ENCODE measurements at places on chromosomes 2 and 18.

- no peak for DNase-seq
Measured at GRCh38 chr18:13992826-13993540, 77.6 kb upstream of the MC2R start.

DNA sequence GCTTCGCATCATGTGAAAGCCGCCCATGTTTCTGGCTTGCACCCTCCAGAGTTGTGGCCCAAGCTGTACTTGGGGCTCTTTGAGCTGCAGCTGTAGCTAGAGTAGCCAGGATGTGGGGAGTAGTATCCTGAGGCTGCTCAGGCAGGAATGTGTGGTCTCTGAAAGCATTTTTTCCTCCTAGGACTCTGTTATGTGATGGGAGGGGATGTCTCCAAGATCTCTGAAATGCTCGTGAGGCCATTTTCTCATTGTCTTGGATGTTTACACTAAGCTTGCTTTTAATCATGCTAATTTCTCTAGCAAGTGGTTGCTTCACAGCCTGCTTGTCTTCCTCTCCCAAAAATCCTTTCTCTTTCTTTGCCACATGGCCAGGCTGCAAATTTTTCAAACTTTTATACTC lies 687.6 kb downstream of the DCDC2C start:
- DNase-seq, result no peak

DNA sequence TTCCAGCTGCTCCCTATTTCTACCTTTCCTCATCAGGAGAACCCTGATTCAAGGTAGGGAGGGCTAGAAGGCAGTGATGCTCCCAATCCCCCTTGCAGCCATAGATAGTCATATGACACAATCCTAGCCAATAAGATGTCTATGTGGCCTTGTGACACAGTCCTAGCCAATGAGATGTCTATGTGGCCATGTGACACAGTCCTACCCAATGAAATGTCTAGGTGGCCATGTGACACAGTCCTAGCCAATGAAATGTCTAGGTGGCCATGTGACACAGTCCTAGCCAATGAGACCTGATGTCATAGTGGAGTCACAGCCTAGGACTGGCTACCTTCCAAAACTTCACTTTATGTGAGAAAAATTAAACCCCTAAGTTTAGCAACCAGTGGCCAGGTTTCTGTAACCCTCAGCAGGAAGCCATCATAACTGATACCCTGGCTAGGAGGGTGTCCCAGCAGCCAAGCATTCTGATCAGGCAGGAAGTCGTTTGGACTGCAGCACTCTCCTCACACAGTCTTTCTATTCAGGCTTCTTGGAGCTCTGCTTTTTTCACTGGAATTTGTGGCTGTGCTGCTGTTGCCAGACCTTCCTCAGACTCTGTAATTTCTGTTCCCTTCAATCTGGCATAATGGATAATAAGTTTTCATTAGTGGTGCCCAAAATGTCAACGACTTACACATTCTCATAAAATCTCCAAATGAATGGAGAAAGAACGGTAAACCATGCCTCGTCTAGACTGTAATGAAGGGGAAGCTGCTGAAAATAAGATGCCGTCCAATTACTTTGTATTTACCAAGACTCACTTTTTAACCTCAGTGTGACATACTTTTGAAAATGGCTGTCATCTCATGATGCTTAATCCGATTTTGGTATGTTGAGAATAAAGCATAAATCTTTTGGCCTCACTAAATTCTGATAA lies 165.0 kb upstream of the NCKAP5 start:
- no peak for DNase-seq

- no peak for DNase-seq
Measured at GRCh38 chr2:184114439-184114838, 483.9 kb upstream of the ZNF804A start.

DNA sequence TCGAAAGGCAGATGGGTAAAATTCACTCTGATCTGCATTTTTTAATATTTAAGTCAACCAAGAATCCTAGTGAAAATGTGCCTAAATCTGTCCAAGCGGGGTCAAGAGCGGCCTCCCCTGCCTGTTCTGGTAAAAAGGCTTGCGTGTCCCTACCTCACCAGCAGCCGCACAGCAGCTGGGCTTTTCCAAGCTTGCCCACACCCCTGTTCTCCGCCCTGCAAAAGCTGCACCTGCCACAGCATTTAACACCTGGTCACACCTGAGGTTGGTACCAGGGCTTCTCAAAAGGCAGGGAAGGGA lies 25.8 kb upstream of the TMEM182 start:
- no peak for DNase-seq

- no peak for DNase-seq
Measured at GRCh38 chr2:13050764-13051163, 334.0 kb downstream of the TRIB2 start.

- no peak for DNase-seq
Measured at GRCh38 chr2:200422532-200423261, 87.2 kb downstream of the KCTD18 start.

- no peak for DNase-seq
Measured at GRCh38 chr2:189609853-189610252, 29.3 kb upstream of the SLC40A1 start.

DNA sequence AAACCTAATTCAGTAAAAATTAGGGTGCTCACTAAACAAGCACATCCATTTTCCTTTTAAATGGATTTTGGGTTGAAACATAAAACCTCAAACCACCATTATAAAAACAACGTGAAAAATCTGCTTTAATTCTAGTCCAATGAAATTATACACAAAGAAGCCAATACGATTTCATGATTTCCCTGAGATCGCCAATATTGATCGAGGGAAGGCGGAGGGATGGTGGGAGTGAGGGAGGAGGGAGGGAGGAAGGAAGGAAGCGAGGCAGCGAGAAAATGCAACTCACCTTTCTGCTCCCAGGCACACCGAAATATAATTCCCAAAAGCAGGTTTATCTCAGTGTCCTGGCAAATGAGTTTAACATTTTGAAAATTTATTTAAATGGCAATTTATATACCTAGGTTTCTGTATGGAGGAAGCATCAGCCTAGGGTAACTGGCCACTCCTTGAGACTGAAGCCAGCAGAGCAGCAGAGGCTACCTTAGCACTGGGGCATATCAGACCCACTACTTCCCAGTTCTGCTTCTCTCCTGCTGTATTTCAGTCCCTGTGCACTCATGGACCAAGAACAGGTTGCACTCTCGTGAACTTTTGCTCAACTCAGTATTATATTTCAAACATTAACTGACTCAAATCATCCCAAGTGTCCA lies 2.3 kb upstream of the ONECUT2 start:
- DNase-seq, result no peak

GRCh38 chr2:11829947-11830707 lies 83.7 kb downstream of the LPIN1 start:
- peak; percentile 98 for DNase-seq

DNA sequence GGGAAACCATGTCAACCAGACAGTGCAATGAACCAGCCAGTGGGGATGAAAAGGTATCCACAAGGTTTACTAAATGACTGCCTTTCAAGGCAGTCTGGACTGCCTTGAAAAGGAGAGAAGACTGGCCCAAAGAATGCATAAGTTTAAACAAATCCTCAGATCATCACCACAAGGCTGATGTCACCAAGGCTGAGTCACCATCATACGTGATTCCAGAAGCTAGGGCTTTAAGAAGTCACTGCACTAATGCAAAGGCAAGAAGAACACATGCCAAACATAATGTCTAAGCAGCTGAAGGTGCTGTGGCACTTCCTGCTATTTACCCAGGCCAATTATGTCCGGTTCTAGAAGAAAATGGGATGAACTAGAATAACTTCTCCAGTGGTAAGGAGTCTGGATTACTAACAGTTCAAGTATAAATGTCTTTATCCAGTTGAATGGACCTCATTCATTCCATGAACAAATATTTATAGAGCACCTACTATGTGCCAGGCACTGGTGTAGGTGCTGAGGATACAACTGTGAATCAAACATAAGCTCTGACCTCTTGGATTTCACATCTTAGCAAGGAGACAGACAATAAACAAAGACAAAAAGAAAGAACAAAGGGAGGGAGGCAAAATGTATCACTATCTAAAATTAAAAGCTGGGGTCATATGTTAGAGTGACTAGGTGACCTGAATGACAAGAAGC lies 37.6 kb upstream of the ONECUT2 start:
- peak; percentile 78 for DNase-seq

DNA sequence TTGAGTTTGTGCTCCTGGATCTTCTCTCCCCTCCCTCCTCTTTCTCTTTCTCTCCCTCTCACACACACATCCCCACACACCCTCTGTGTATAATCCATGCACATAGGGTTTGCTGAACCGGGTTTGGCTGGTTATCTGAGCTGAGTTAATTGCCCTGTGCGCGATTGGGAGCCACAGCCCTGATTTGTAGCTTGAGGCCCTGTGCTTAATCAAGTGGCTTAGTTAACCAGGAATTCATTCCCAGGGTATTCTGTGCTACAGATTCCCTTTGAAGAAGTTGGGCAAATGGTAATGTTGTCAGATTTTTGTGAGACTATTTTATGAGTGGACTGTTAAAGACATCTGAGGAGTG lies 6.2 kb downstream of the PARD3B start:
- DNase-seq, result no peak

DNA sequence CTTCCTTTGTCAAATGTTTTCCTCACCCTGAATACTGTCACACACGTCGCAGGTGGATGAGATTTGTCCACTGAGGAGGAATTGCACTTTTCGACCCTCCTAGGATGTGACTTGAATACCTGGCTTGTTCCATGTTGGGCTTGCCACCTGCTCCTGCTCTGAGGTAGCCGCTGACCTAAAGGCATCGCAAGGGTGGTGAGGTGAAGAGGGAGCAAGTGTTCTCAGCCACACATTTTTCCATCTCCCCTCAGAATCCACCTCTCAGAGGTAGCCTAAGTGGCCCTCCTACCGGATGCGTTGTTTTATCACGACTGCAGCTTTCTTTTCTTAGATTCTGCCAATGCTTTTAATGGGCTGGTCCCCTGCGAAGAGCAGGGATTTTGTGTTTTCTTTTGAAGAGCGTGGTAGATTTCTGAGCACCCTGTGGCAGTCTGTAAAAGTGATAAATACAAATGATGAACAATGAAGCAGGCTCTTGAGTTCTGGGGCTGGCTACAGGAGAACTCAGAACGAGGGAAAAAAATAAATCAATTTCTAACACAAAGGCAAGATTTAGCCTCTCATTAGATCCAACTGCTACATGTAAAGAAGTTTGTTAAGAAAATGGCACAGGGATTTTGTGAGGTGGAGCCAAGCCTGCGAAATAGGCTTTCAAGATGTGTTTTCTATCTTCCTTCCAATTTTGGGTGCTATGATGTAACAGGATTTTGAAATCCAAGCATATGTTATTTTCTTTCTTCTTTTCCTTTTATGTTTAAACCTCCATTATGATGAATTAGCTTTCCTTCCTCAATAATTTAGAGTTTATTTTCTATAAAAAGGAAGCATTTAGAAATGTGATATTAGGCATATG lies 386.7 kb downstream of the TGIF1 start:
- no peak for DNase-seq

DNA sequence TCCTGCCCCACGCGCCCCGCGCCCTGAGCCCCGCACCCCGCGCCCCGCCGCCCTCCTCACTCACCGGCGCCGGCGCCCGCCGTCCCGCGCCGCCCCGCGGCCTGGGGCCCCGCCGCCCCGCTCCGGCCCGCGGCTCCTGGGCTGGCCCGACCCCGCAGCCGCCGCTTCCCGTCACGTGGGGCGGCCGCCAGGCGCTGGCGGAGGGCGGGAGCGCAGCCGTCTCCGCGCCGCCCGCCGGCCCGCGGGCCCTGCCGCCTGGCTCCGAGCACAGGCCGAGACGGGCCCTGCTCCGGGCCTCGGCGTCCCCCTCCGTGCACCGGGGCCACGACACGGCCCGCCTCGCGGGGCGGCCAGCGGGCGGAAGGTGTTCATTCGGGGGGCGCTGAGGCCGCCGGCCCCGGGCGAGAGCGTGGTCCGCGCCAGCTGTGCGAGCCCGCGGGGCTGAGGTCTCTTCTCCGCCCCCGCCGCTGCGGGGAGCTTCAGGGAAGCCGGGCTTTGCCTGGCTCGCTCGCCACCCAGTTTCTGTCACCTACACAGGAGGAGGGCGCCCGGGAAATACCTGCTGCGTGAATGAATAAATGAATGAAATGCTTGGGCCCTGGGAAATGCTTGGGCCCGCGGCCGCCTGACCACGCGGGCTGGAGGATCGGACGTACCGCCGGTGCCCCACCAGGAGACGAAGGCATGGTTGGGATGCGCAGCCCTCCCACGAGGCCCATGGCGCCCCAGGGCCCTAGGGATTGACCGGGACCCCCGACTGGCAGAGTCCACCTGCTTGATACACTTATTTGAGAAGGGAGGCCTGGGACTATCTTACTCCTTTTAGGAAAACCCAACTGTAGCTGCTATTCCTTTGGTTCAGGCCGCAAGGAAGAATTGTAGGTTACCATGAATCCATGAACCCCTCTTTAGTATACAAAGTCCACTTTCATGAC lies at the start of gene TGFBRAP1:
Gene TGFBRAP1 (minus strand): TSS at position 175 of the 935 bp plus-strand sequence. CDS start 21,434 bp downstream, outside the sequence.
- DNase-seq, result peak; percentile 55
